ENCODE measurements at places on chromosomes 12 and 14.
A peak's percentile ranks its signal among the peaks of the same experiment; 100 is the strongest.

DNA sequence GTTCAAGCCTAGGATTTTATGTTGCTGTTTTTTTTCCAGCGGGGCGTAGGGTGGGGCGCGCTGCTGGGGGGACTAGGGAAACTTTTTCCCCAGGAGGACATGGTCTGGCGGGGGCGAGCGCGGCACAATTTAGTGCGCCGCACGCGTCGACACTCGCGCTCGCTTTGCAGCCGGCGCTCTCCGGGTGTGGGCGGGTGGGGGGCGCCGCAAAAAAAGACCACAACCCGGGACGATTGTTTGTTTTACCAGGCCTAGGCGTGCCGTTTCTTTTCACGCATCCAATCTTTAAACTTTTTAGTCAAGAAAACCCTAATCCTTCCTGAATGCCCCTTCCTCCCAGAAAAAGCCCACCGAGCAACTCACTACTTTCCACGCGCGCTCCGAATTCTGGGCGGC is 865 bp upstream of the ZFP36L1 start:
- no peak for DNase-seq

DNA sequence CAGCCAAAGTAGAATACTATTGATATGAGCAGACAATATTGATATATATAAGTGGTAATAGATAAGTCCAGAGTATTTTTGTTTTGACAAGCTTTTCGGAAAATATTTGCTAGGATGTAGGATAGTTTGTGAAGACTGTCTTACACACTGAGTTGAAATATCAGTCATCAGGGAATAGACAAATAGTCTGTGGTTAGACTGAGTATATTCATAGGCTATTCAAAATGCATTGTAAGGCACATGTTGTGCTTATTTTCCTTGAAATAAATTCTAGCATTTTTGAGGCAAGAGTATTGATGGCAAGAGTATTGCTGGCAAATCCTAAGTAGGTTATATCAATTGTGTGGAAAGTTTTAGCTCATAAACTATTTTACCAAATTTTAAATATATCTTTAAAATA is 201.1 kb downstream of the LRIG3 start:
- no peak for DNase-seq

DNA sequence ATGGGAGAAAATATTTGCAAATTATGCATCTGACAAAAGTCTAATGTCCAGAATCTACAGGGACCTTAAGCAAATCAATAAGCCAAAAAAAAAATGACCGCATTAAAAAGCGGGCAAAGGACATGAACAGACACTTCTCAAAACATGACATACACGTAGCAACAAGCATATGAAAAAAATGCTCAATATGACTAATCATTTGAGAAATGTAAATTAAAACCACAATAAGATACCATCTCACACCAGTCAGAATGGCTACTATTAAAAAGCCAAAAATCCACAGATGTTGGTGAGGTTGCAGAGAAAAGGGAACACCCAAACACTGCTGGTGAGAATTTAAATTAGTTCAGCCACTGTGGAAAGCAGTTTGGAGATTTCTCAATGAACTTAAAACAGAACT is 16.1 kb downstream of the PAWR start:
- no peak for DNase-seq

- DNase-seq = no peak
These were observed 368.1 kb upstream of the FOXG1 start for GRCh38 chr14:28398506-28398905.

- no peak for DNase-seq
These were observed 5.3 kb downstream of the OASL start for GRCh38 chr12:121033625-121034349.

DNA sequence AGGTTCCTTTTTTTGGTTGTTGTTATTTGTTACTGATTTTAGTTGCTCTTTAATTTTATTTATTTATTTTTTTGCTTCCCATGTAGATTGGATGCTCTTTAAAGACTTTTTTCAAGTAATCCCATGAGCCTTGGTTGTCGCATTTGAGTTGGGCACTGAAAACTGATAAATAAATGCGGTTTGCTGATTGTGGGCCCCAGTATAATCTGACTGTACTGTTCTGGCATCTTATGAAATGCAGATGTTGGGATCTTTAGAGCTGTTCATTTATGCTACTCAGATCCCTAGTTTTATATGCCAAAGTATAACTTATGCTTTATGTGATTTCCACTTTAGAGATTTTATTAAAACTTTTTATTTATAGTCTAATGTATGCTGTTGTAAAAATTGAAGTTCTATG is 33.3 kb downstream of the WNK1 start:
- DNase-seq = no peak

- DNase-seq = no peak
These were observed 5.5 kb upstream of the CHD4 start for GRCh38 chr12:6612652-6613014.

- DNase-seq = no peak
These were observed 26.4 kb upstream of the DICER1 start for GRCh38 chr14:95183532-95184412.

DNA sequence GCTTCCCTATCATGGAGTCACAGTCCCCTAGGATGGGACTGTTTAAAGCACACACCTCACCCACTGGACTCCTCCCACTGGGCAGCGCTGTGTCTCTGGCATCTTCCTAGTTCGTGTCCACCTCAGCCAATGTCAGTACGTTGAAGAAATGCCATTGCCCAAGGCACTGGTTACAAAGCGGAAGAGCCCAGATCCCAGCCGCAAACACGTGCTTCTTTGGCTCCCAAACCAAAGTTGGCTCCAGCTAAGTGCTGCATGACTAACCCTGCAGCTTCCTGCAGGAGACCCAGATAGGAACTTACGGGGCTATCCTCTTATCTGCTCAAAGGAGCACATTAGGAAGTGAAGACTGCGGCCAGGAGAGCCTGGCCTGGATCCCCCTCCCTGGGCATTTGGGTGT is 9.3 kb downstream of the SYNE3 start:
- no peak for DNase-seq

GRCh38 chr12:25322351-25322750 is 71.6 kb upstream of the KRAS start:
- no peak for DNase-seq

- DNase-seq = no peak
These were observed 15.3 kb downstream of the VPS37B start for GRCh38 chr12:122880668-122881067.

DNA sequence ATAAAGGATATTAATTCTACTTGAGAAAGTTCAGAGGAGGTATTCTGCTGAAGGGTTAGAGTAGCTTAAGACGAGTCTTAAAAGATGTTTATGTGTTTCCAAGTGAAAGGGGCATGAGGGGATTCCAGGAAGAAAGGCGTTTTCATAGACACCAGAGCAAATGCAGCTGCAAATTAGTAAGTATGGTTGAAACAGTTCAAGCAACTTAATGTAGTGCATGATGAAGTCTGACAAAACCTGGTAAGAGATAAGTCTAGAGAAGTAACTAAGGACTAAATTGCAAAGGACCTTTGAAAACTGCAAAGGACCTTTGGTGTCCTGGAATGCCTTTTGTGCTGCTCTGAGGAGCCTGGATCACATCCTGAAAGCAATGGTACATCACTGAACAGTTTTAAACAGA is 11.5 kb downstream of the LUM start:
- DNase-seq = no peak

DNA sequence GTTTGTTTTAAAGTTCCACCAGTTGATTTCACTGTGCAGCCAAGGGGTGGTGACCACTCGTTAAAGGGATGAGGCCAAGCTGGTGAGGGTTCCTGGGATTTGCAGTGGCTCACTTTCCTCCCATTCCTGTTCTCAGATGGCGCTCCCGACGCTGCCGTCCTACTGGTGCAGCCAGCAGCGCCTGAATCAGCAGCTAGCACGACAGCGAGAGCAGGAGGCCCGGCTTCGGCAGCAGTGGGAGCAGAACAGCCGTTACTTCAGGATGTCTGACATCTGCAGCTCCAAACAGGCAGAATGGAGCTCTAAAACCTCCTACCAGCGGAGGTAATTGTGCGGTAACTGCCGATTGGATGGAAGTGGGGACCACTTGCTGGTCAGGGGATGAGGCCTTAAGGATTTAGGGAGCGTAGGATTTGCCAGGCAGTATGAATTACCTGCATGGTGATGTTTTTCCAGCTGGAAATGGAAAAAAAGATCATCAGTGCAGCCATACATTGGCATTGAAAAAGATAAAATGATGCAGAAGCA is 2.9 kb downstream of the TCHP start:
- DNase-seq = no peak

DNA sequence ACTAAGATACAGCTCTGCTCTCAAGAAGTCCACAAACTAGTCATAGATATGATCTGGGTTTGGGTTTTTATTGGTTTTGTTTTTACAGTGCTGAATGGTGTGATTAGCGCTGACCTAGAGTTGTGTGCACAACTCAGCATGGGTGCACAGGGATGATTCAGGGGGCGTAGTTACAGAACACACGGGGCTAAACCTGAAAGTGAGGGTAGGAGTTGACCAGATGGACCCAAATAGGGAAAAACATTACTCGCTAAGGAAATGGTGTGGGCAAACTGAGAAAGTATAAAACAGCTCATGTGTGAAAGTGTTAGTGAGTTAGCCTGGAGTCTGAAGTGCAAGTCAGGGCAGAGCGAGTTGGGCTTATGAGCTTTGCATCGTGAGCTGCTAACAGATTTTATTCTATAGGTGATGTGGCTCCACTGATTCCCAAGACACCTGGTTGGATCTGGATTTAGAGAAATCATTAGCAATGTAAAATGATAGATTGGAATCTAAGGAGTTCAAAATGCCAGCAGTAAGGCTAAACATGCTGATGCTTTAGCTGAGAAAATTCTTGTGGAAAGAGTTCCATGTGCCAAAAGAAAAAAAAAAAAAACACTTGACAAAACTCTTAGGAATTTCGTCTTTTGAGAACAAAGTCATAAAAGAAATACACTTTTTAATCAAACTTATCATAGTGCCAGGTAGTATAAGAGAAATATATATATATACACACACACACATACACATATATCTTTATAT is 134.9 kb downstream of the SLC5A8 start:
- DNase-seq = no peak

GRCh38 chr14:95464103-95464502 is 52.3 kb downstream of the SYNE3 start:
- no peak for DNase-seq

DNA sequence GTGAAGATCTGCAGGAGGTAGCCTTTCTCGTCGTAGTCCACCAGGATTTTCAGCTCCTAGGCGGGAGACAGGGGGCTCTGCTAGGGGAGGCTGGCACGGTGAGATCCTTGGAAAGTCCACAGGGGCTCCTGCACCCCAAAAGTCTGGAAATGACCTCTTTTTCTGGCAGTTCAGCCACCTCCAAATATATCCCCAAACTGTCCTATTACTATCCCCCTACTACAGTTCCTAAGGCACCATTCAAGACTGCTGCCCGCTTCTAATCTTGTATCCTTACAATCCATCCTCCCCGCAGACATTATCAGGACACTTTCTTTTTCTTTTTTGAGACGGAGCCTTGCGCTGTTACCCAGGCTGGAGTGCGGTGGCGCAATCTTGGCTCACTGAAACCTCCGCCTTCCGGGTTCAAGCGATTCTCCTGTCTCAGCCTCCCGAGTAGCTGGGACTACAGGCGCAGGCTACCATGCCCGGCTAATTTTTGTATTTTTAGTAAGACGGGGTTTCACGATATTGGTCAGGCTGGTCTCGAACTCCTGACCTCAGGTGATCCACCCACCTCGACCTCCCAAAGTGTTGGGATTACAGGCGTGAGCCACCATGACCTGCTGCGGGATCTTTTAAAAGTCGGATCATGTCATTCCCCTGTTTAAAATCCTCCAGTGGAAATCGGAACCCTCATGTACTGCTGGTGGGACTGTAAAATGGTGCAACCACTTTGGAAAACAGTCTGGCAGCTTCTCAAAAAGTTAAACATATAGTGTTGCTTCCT is 18.5 kb downstream of the HPD start:
- no peak for DNase-seq

GRCh38 chr12:401235-402028 is at the start of gene CCDC77:
Gene CCDC77, plus strand, starts transcription at chr12:401644. Its CDS starts 7,740 bp downstream, at chr12:409384.
- peak; percentile 88 for DNase-seq

DNA sequence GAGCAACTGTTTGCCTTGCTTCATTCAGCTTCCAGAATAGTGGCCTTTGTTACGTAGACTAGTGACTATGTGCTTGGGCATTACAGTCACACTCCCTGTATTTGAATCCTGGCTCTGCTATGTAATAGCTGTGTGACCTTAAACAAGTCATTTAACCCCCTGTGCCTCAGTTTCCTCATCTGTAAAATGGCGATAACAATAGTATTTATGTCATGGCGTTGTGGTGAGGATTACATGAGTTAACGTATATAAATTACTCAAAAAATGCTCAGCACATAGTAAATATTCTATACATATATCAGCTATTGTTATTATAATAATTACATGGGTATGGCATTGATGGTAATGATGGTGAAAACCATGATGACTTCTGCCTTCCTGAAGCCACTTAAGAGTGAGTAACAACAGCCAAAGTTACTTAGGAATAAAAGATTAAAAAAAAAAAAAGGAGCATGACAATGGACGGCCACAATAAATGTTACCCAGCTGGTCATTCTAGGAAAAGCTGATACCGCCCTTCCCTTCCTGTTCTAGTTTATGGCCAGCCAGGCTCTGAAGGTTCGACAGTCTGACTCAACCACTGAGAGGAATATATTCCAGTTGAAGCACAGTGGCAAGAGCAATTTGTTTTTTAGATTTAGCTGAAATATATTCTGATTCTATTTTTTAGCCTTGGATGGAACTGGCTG is 9.9 kb upstream of the ADIPOR2 start:
- no peak for DNase-seq

DNA sequence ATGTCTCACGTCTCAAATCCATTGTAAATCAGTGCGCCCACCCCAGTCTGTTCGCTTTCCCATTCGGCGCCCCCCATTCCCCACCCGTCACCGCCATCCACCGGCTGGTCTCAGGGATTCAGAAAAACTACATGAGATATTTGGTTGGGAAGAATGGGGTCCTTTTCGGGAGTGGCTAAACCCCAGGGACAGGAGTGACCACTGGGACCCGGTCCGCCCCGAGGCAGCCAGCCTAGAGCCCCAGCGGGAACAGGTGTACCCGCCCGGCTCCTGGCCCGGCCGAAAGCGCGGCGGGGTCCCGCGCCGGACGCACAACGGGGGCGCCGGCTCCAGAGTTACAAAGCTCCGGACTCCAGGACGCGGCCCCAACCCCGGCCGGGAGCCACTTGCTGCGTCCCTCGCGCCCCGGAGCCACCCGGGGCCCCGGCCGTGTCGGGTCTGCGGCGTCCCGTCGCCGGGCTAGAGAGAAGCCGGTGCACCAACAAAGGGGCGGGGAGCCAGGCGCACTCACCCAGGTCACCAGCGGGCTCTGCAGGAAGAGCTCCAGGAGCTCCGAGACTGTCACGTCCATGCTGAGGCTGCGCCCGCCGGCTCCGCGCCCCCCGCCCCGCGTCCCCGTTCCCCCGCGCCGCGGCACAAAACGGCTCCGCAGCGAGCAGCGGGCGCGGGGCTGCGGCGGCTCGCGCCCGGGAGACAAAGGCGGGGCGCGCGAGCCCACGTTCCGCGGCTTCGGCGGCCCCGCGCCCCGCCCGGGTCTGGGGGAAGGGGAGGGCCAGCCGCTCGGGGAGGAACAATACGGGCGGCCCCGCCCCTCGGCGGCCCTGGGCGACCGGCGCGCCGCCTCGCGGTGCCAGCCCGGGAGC is at the start of gene CCDC88C:
TSS of gene CCDC88C (minus strand) at position 701 of the 863 bp plus-strand sequence. CDS start at position 571, 130 bp downstream.
- DNase-seq = peak; percentile 69

DNA sequence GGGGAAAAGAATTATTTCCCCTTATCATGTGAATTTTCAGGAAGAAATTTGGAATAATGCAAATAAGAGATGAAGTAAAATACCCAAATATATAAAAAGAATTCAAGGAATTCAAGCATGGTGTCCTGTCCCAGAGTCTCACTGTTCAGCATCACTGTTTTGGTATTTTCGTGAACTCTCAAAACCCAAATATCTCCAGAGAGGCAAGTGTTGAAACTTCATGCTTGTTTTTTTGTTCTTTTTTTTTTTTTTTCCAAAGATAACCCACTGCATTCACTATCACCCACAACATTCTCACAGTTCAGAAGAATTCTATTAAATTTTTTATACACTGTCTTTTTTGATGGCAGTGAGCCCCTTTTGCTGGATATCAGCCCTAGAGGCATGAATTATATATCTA is 354.9 kb downstream of the DIO2 start:
- no peak for DNase-seq

All from stimulated activated CD4-positive, alpha-beta T cell treated with anti-CD3 and anti-CD28 coated beads, TNF-alpha, amount 100 ng/mL, for 1 hour (primary cell).